ENCODE measurements at places on chromosomes 1 and 21. TPM values are rescaled to one million over a fixed set of nuclear protein-coding genes. Genes with fewer than 3 reads are reported as not detected.
A peak's percentile ranks its signal among the peaks of the same experiment; 100 is the strongest.

Gene CASQ2
- not detected for total RNA-seq

Gene ARHGEF16
- total RNA-seq: not detected

Gene CELA2B
- total RNA-seq: not detected

Gene C1orf87
- total RNA-seq: not detected

Gene DPH2
- 21.0 TPM for total RNA-seq

Gene IPO9
- total RNA-seq: 14.0 TPM

- no peak for DNase-seq
Measured at GRCh38 chr1:71600023-71600422, 519.2 kb upstream of the ZRANB2 start.

DNA sequence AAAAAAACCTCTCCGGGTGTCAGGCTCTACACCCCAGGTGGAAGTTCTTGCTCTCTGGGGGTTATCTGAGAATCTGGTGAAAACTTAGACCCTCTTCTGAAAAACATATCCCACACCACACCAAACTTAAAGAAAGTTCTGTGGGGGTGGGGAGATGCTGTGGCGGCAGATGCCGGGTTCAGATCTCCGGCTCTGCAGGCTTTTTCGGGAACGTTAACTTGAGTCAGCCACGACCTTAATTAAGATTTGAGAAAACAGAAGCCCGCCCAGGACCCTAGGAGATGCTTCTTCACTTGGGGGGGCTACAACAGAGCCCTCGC, 2.3 kb downstream of the RCC2 start:
- peak; percentile 11 for DNase-seq

DNA sequence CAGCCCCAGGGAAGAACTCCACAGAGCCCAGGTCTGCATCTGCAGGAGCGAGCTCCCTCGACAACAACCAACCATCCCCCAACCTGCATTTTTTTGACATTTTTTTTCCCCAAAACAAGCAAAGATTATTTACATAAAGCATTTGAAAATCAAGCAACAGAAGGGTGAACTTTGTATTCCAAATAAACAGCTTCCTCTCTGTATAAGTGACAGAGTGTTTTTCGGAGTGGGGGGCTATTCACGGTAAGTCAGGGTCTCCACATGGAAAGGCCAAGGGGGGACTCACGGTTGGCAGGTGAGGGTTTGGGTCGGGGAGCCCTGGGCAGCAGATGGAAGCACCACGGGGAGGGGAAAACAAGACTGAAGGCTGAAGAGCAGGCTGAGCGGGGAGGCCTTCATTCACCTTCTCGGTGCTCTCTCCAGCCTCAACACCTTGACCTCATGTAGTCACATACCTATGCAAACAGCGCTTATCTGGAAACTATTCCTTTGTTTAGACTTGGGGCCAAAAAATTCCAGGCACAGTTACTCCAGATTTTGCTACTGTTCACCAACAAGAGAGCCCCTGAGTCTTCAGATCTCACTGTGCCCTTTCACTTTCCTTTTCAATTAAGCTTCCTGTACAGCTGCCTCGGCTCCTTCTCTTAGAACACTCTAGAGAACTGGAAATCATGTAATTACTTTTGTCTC, 27.6 kb downstream of the C2CD2 start:
- DNase-seq: peak; percentile 66

GRCh38 chr21:33908760-33909159, 6.8 kb downstream of the ATP5PO start:
- no peak for DNase-seq

GRCh38 chr1:208785629-208786028, 541.4 kb upstream of the PLXNA2 start:
- no peak for DNase-seq

- DNase-seq: no peak
Measured at GRCh38 chr1:31122101-31122735, 56.7 kb upstream of the PUM1 start.

GRCh38 chr1:209302779-209303568, 280.5 kb upstream of the CAMK1G start:
- DNase-seq: no peak

GRCh38 chr21:17536381-17536780, 23.5 kb downstream of the CXADR start:
- no peak for DNase-seq

DNA sequence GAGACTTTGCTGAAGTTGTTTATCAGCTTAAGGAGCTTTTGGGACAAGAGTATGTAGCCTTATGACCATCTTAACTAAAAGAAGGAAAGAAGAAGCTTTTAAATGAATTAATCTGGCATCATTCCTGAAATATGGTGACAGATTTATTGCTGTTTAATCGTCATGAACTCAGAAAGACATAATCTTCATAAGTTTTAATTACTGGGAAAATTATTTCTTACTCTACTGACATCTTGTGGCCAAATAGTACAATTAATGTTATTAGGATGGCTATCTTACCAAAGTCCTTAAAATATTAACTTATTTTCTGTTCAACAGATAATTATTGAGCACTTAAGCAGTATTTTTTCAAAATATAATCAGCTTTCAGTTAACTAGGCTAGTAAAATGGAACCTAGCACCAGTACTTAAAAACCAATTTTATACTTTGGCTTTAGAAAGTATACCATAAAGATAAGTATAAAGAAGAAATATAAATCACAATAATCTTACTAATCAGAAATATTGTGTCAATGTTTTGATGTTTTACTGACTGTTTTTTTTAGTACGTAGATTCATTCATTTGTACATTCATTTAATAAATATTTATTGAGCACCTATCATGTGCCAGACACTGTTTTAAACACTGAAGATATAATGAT, 34.7 kb upstream of the GPR25 start:
- DNase-seq: peak; percentile 41

DNA sequence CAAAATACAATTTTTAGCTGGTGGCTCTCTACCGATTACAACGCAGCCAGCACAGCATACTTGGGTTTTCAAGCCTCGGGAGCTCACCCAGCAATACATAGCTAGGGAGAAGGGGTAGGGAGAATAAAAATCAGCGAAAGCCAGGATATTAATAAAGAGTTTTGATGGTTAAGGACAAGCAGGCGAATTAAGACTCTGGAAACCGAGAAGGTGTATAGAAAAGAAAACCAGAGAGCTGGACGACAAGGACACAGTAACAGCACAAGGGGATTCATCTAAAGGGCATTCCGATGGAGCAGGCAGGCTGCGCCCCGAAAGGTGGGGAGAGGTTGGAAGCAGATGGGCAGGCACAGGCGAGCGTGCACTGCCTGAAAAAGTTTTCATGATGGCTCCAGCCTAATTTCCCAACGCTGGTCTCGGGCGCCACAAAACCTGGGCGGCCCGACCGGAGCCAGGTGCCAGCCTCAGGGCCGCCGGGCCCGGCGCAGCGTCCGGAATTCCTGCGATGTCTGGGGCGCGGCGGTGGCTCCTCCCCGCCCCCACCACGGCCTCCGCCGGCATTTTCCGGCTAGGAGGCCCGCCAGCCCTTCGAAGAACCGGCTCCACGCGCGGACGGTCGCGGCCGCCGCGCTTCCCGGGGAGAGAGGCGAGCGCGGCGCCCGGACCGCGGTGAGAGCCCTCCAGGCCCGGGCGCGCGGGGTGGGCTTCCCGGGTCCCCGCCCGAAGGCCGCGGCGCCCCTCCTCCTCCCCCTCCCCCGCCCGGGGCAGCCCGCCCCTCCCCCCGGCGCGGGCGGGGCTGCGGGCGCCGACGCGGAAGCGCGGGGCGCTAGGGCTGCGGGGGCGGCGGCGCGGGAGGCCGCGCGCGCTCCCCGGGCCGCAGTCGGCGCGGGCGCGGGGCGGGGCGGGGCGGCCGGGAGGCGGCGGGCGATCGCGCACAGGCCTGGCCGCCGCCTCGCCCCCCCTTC, 774 bp upstream of the DYRK1A start:
- peak; percentile 45 for DNase-seq

DNA sequence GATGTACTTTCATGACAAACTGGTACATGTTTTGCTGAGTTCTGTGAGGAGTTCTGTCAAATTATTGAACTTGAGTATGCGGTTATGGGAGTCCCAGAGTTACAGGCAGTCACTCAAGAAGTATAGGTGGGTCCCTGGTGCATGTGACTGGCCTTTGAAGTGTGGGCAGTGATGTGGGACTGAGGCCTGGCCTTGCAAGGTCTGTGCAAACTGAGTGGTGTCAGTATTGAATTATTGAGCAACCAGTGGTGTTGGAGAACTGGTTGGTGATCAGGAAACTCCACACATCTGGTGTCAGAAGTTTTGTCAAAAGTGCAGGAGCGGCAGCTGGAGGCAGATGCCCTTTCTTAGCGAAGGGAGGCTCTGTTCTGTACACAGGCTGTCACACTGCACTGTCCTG, 5.2 kb downstream of the ZNF678 start:
- no peak for DNase-seq

DNA sequence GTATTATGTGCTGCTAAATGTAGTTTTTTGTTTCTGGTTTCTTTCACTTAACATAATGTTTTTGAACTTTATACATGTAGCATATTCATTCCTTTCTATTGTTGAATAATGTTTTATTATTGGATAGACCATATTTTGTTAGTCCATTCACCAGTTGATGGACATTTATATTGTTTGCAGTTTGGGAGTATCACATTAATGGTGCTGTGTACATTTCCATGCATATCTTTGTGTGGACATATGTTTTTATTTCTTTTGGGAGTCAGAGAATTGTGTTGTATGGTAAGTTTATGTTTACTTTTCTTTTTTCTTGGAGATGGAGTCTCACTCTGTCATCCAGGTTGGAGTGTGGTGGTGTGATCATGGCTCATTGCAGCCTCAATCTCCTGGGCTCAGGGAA, 134.6 kb downstream of the MAST2 start:
- DNase-seq: no peak

DNA sequence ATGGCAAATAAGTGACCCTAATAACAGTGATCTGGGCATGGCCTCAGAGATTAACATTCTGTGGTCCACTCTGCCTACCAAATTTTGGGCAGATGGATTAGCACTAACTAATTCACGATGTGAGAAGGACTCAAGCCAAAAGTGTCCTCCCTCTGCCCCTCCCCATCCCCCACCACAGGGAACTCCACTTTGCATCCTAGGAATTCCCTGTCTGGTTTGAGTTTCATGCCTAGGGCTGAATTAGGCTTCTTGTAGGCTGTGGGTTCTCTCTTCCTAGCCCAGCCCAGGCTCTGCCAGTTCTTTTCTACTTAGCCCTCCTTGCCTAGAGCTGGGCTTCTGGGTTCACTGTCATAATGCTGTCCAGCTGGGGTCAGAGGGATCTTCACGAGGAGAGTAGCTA, 64.1 kb downstream of the ATP2B4 start:
- no peak for DNase-seq
